NB4 (cell line): ENCODE measurements at places on chromosomes 3 and 15.

GRCh38 chr3:105495021-105495420 lies 128.3 kb downstream of the ALCAM start:
- no peak for DNase-seq

DNA sequence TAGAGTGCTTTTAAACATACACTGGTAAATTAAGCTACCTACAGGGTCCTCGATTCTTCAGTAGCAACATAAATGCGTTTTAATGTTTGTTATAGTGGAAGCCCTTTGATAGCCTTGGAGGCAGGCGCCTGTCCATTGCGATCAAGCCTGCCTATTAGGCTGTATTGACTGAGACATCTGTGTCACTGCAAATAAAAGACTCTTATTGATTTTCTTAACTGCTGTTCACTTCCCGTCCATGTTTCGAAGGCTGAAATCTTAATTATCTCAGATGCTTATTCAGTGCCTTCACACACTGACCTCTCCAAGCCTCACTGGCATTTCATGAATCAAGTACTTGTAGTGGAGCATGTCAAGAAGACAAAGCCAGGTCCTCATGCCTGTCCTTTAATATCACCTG lies 51.1 kb downstream of the MAP2K5 start:
- DNase-seq, result no peak

DNA sequence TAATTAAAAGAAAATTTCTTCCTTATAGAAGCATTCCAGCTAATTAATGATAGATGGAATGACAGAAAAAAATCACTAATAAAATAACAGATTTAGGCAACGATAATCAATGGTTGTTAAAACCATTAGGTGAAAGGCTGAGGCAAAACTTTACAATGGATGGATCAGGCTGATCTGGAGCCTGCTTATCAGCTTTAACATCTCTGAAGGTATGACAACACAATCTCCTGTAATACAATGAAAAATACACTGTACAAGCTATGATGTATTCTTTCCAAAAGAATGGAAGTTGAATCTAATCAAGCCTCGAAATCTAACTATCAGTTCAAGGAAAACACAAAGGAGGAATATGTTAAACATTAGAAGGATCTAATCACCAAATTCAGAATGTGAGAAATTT lies 39.3 kb downstream of the EMC4 start:
- DNase-seq, result no peak

GRCh38 chr3:56595975-56596840 lies 39.2 kb downstream of the CCDC66 start:
- DNase-seq, result no peak

DNA sequence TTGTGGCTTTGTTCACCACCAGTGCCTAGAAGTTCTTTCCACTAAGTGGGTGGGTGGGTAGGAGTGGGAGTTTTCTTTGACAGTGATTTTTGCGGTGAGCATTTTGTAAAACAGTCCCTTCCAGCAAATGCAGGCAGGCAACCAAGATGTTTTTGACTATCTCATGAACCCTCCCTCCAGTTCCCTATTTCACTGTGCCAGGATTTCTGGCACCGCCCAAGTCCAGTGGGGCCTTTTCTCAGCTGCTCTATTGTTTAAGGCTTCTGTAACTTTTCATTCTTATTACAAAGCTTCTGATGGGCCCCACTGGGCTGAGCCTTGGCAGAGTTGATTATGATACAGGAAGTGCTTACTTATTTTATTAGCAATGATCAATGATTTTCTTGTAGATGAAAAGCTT lies 236.0 kb downstream of the EDEM1 start:
- no peak for DNase-seq

- DNase-seq, result no peak
Measured at GRCh38 chr3:37197810-37198371, 23.5 kb upstream of the LRRFIP2 start.

DNA sequence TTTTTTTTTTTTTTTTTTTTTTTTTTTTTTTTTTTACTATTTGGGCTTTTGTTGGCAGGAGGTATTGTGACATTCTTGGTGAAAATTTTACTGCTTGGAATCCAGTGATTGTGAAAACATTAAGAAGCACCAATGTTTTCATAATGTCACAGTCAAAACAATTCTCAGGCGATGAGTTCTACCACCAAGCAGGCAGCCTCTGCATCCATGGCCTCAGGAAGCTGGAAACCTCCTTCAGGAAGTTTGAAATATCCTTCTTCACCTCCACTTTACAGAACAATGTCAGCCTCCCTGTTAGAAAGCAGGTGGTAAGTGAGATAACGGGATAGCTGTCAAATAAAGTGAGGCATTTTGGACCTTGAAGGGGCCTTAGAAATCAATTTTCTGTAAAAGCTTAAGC lies 98.3 kb downstream of the MEX3B start:
- DNase-seq, result peak; percentile 57

- no peak for DNase-seq
Measured at GRCh38 chr3:142608631-142609030, 12.4 kb downstream of the PLS1 start.

DNA sequence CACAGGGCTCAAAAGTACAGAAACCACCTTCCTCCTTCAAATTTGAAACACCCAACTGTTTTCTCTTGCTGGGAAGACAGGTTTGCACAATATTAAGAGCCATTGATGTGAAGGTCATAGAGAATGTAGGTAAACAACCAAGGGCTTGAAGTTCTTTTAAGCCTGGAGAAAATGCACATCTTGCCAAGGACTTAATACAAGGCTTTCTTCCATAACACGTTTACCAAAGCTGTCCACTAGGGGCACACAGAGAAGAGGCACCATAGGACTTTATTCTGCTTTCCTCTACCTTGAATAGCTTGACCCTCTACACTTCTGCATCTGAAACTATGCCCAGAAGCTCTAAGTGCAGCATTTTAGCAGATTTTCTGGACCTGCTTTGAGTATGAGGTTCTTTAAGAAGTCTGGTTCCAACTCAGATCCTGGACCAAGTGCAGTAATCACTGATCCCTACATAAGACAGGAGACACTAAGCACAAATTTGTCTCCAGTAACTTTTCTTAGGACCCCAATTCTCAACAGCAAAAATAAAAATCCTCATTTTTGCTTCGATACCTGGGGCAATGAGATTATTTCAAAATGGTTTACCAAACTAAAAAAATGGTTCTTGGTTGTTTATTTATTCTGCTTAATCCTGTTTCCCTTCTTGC lies 138.0 kb downstream of the FBN1 start:
- DNase-seq, result peak; percentile 60

- DNase-seq, result no peak
Measured at GRCh38 chr3:132911741-132912415, 126.3 kb upstream of the TMEM108 start.

DNA sequence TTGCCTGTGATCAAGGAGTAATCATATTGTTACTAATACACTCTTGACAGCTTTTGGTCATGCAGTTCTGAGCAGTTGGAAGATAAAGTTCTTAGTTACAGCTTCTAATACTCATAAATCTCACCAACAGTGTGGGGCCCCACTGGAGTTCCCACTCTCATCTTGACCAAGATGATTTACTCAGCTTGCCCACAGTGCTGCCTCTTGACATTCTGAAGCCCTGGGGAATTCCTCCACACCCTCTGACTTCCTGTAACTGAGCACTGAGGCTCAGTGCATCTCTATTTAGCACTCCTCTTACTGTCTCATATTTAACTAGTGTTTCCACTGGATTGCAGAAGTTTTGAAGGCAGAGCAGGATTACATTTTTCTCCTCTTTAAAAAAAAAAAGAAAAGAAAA lies 1.9 kb upstream of the ARL6IP5 start:
- DNase-seq, result peak; percentile 91

DNA sequence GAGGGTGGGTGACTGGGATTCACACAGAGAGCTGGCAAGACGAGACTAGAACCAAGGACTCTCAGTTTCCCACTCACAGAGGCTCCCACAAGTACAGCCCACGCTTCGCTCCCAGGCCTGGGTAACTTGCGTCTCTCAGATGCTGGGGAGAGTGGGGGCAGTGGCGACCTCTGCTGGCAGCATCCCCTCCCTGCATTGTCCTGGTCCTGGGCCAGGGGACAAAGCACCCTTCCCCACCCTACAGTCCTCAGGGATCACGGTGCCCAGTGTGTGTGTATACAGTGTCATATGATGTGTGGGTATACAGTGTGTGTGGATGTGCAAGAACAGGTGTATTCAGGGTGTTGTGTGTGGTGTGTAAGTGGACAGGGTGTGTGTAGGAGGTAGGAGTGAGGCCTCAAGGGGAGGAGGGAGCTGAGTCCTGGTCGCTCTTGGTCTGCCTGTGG lies 12.8 kb downstream of the VILL start:
- DNase-seq, result peak; percentile 70

DNA sequence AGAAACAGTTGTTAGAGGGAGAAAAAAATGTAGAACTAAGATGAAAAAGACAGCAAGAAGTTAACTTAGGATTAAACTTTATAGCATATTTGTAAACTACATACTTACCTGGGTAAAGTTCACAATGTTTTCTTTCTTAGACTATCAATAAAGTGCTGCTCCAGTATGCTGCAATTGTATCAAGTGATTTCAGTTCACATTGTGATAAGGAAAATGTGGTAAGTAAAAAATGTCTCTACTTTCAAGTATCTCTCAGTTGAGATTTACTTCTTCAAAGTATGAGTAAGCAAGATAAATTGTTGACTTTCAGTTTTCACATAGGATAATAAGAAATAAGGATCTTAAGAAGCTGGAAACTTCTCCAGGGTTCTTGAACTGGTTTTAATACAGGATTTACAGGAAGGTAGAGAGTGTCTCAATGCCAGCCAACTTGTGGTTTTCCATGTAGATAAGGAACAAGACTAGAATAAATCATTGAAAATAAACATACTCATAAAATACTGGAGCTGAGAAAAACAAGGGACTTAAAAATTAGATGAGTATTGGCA lies 528.8 kb downstream of the UNC13C start:
- no peak for DNase-seq

DNA sequence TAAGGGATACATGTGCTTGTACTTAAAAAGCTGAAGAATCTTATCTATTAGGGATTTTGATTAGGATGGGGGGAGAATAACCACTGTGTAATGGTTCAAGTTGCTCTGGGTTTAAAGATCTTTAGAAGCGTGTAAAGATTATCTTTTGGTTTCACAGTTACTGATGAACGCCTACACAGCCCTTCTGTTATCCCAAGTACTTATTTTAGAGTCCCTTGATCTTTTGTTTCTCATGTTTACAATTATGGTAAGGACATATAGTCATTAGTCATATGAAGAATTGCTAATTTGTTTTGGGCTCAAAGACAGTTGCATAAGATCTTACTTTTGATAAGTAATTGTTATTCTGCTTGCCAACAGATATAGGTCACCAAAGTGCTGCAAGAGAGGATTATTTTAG lies 160.1 kb downstream of the PLCL2 start:
- DNase-seq, result no peak

DNA sequence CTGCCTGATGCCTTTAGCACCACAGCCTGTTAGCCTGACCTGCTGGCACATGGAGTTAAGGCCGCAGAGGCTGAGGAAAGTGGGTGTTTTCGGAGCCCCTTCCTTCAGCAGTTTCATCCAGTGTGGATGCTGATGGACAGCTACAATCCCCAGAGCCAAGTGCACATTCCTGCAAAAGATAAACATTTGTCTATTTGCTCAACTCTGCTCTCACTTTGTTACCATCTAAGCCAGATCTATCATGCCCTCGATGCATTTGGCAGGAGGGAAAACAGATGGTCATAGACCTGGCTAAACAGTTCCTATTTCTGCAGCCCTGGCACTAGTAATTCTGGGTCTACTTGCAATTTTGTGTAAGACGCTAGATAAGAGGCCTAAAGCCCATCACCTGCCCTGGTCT lies 312.9 kb upstream of the RASGRP1 start:
- DNase-seq, result no peak

DNA sequence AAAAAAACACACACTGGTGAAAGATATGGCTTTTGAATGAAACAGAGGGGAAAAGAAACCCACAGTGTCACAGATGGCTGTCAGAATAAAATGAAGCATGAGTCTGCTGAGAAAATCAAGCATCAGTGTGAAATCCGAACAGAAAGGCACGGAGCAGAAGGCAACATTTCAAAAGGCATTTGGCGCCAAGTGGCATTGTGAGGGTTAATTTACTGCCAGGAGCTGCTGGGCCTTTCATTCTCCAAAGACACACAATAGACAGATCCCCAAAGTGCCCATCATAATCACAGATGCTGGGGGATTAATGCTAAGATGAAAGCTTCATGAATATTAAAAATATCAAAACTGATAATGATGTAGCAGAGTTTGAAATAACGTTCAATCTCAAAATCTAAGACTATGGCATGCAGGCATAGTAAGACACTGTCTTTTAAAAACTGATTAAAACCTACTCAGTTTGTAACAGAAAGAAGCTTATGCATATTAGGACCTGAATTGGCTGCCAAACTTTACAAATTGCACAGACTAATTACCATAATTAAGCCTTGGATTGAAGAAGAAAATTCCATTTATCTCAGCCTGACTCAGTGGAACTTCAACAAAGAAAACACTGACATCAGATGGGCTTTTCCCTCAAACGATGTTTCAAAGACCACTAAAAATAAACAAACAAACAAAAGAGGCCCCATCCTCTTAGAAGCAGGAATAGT lies 589.2 kb downstream of the ROBO1 start:
- no peak for DNase-seq

- DNase-seq, result no peak
Measured at GRCh38 chr3:191388823-191389222, 58.5 kb upstream of the UTS2B start.

- peak; percentile 97 for DNase-seq
Measured at GRCh38 chr15:74403991-74404563, 29.7 kb downstream of the SEMA7A start.

DNA sequence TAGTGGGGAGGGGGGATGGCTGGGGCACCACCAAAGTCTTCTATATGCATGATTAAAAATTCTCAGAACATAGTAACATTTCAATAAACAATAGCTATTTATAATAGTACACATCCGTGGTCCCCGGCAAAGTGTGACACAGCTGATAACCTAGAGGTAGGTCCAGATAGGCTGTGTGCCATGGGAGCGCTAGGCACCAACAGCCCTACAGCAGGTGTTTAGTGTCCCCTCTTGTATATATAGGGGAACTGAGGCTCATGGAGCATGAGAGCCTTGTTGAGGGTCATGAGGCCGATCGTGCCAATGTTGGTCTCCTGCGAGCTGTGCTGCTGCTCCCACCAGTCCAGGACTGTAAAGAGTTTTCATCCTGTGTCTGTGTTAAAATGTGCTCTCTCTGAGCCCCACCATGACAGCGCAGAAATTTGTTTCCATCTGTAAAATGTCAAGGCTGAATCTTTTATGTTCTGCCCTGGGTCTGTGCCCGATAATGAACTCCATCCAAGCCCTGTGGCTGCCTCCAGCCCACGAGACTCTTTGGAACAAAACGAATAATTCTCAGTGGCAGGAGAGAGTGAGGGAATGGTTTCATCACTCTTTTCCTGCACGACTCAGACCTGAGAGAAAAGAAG lies 14.5 kb downstream of the TMEM158 start:
- DNase-seq, result no peak

GRCh38 chr3:186962445-186962844 lies 32.1 kb downstream of the ST6GAL1 start:
- DNase-seq, result no peak

GRCh38 chr15:55434989-55435825 lies 26.9 kb downstream of the PIERCE2 start:
- peak; percentile 76 for DNase-seq
